Renal pelvis (tissue), 12 donors: ENCODE measurements at places on chromosomes 11 and 22. TPM values are rescaled to one million over a fixed set of nuclear protein-coding genes. Genes with fewer than 3 reads are reported as not detected.
A peak's percentile ranks its signal among the peaks of the same experiment; 100 is the strongest.

GRCh38 chr11:62547691-62548281 is 1.2 kb upstream of the AHNAK start:
- DNase-seq = no peak

DNA sequence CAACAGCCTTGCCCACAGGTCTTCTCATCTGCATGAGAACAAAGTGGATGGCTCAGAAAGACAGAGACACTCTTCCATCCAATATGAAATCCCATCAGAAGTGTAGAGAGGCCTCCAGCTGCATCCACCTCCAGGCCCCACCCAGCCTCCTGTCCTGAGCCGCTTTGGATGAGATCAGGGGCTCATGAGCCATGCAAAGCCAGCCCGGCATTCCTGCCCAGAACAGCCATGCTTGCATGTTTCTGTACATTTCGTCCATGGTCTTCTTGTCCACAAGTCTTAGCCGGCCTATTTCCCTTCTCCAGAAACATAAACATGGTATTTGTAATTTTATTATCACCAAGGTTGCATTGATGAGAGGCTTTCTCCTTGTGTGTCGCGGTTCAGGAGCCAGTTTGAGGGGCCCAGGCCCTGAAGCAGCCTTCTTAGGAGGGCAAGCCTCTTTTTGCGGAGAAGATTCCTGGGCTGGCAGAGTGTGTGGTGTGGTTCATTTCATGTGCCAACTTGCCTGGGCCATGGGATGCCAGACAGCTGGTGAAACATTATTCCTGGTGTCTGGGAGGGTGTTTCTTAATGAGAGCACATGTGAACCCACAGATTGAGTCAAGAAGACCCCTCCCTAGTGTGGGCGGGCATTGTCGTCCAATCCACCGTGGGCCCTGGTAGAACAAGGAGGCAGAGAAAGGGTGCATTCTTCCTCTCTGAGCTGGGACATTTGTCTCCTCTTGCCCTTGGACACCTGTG is 928.9 kb downstream of the TBC1D22A start:
- no peak for DNase-seq

BDNF gene
- polyA plus RNA-seq = 1.9 TPM

SUSD2 gene
- polyA plus RNA-seq = 17.5 TPM

DNA sequence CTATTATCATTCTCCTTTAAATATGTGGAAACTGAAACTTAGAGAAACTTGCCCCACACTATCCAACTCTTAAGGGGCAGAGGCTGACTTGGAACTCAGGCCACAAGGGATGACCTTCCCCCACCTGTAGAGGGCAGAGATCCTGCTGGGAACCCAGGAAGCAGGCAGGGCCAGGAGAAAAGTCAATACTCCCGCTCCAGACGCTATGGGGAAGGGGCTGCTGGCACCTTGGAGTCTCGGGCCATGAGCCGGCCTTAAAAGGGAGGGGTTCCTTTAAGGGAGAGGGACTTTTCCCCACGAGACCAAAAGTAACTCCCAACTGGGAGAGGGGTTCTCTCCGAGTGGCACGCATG is 620 bp upstream of the ANO5 start:
- peak; percentile 2 for DNase-seq

DNA sequence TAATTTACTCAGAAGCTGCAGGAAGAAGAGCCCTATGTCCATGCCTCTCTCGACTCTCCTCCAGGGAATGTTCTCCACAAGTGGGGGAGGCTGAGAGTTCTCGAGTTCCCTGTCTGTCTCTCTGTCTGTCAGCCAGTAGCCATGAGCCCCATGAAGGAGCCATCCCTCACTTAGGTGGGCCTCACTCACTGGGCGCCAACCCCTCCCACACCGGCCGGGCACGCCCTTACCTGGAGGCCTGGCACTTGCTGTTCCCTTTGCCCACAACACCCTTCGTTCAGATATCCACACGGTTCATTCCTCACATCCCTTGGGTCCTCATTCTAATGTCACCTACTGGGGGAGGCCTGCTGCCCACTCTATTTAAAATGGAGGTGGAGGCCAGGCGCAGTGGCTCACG is 14.2 kb upstream of the IL10RA start:
- DNase-seq = no peak

DNA sequence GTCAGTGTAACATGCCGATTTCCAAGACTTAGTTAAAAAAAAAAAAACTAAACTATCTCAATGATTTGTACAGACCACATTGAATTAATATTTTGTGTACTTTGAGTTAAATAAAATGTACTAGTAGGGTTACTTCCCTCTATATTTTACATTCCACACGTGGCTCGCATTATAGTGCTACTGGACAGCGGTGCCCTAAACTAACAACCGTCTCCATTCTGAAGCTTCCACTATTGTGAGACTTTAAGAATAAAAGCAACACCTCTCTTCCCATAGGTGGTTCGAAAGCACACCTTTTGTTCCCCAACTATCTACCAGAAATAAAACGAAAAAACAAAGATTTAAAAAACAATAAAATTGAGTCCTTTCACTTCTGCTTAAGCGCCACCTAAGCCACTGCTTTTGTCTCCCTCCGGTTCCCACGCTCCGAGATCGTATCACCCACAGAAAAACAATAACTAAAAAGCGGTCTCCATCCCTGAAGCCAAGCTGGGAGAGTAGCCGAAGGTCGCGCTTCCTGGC is 380 bp upstream of the TTC17 start:
- peak; percentile 22 for DNase-seq
